ENCODE measurements at places on chromosomes 13 and 19.

DNA sequence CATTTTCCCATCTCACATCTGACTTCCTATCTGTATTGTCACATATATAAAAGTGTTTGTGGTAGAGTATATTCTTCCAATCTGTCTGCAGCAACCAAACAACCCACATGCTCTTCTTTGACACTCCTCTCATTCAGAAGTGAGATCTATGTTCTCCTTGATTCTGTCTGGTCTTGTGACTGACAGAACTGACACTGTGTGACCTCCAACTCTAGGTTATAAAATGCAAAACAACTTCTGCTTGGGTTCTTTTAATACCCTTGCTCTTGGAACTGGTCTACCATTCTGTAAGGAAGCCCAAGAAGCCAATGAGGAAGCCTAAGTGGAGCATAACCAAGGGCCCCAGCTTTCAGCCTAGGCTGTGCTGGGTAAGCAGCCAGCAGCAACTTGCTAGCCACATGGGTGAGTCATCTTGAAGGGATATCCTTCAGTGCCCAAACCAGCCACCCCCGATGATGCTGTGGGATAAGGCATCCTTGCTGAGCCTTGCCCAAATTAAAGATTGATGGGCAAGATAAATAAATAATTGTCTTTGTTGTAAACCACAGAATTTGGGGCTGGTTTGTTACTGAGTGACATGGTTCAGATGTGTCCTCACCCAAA is 18.4 kb upstream of the ITM2B start:
- DNase-seq, result peak; percentile 22

DNA sequence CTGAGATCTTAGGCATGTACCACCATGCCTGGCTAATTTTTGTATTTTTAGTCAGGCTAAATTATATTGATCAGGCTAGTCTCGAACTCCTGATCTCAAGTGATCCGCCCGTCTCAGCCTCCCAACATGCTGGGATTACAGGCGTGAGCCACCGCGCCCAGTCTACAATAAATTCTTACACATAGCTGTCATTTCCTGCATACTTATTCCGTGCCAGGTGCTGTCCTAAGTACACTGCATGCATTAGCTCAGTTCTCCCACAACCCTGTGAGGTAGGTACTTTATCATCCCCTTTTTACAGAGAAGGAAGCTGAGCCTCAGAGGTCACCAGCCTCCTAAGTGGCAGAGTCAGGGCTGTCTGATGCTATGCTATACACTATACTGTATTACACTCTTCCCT is 7.2 kb upstream of the RHPN2 start:
- no peak for DNase-seq

DNA sequence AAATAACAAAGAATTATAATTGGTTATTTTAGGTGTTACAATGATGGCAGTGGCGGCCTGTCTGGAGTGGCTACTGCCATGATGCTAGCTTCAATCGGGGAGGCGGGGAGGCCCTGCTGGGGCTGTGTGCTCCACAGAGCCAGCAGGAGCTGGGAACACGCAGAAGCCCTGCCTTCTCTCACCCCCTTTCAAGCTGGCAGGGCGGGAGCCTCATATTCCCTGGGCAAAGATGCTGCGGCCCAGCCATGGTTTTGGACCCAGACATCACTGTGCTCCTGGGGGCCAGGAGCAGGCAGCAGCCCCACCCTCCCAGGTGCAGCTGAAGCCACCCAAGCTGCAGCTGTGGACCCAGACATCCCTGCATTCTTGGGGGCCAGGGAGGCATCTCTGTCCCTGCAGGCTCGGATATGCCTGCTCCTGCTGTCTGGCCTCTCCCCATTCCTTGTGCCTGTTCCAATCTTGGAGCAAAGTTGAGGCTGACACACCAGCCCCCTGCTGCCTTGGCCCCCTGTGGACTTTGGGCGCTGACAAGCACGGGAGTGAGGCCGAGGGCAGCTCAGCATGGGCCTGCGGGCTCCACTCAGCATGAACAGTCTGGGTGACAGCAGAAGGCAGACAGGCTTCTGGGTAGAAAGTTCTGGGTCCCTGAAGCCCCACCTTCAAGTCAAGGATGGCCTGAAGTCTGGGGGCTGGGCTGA is 263.1 kb upstream of the HTR2A start:
- no peak for DNase-seq

DNA sequence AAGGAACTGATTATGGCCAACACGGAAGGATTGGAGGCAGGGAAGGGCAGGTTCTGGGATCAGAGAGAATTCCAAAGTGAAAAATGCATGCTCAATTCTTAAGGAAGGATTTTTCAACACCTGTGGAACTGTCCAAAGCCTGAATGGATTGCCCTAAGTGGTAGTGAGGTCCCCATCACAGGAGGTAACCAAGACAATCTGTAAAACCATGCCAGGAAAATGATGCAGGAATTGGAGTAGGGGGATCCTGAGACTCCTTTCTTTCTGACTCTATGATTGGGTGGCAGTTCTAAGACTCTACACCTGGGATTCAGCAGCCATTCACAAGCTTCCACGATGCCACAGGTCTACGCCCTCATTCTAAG is 56.5 kb upstream of the ZNRF4 start:
- no peak for DNase-seq

DNA sequence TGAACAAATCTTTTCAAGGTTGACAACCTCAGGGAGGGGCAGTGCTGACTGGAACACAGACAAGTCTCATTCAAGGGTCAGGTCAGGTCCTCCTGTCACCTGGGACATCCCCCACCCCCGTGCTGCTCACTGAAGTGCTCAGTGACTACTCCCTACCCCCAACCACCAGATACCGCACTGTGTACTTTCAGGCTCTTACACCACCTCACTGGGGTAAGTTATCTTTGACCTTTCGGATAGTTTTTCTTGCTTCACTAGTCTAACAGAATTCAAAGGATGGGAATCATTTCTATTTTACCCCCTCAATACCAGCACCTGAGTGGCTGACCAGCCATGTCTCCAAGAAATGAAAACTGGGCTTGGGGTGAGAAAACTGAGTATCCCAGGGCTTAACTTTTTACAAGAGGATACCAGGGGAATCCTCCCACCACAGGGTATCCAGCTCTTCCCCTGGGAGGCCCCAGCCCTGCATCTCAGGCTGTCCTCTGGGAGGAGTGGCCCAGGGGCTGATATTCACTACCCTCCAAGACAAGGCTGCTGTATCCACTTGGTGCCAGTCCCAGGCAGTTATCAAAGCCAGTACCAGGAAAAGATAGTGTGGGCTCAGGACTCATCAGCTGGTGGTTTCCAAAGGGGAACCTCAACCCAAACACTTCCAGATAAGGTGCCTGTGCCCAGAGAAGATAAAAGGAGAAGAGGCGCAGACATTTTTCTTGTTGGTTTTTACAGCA is 2.1 kb downstream of the ZNF563 start:
- peak; percentile 82 for DNase-seq

- DNase-seq, result no peak
These were observed 79.9 kb downstream of the RNASEH2B start for GRCh38 chr13:50989476-50989875.

GRCh38 chr13:99948907-99949678 is 22.5 kb downstream of the ZIC5 start:
- DNase-seq, result no peak

GRCh38 chr13:59112221-59112718 is 1051.5 kb downstream of the DIAPH3 start:
- DNase-seq, result no peak

DNA sequence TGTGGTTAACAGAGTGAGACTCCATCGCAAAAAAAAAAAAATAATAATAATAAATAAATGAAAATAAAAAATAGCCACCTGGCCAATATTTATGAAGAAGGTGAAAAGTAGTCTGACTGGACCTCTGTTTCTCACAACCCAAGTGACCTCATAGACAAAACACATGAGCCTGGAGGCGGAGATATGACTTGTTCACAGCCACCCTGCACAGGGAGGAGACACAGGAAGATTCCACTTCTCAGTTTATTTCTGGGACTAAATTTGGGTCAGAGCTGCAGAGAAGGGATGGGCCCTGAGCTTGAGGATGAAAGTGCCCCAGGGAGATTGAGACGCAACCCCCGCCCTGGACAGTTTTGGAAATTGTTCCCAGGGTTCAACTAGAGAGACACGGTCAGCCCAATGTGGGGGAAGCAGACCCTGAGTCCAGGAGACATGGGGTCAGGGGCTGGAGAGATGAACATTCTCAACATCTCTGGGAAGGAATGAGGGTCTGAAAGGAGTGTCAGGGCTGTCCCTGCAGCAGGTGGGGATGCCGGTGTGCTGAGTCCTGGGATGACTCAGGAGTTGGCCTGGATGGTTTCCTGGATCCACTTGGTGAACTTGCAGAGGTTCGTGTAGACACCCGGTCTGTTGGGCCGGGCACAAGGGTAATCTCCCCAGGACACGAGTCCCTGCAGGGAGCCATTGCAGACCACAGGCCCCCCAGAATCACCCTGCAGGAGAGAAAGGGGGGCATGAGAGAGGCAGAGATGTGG is 9.6 kb downstream of the KLK5 start:
- no peak for DNase-seq

DNA sequence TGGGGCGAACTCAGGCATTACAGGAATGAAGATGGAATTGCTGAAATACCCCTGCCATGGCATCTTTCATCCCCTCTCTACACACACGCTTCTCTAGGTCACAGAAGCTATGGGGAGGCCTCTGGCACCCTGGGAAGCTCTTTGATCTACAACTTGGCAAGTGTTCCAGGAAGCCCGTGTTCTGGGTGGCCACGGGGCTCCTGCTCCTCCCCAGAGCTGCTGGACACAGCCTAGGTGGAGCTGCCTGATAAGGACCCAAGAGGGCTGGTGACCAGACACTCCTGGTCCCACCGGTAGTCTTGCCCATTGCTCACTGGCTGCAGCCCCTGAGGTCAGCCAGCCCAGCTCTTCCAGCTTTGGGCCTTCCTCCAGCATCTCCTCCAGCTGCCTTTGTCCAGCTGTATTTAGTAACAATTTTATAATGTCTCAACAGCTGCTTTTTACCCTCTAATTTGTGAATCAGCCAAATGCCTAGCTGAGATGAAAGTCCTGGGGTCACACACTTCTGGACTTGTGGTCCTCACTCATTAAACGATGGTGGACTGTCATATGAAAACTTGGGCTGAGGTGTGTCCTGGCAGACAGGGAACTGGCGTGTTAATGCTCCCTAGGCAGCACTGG is 72.8 kb upstream of the SPATA13 start:
- no peak for DNase-seq

DNA sequence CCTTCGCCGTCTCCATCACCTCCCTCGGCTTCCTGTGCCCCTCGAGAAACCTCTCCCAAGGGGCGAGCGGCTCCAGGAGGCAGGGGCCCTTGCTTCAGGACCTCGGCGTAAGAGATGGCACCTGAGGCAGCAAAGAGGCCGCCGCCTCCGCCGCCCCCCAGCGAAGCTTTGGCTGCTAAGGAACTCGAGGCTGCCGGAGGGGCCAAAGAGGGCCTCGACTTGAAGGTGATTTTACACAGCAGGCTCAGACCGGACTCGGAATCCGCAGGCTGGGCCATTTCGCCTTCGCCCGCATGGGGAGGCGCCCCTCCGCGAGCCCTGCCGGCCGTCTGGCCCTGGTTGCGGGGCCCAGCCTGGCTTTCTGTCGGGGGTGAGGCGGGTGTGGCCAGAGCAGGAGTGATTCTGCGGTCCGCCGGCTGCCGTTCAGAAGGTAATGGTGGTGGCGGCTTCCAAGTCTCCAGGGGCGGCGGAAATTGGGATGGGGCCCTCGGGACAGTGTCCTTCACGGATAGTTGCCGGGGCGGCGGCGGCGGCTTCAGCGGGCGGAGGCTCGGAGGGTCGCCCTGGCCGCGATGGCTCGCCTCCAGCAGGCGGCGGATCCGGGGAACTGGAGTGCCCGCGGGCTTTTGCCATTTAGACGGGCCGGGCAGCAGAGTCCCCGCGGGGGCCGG is 1.4 kb downstream of the GGN start:
- DNase-seq, result no peak

- no peak for DNase-seq
These were observed 5.8 kb upstream of the EPHX3 start for GRCh38 chr19:15237759-15238638.

- DNase-seq, result no peak
These were observed 108.3 kb upstream of the FRY start for GRCh38 chr13:31923134-31923763.

DNA sequence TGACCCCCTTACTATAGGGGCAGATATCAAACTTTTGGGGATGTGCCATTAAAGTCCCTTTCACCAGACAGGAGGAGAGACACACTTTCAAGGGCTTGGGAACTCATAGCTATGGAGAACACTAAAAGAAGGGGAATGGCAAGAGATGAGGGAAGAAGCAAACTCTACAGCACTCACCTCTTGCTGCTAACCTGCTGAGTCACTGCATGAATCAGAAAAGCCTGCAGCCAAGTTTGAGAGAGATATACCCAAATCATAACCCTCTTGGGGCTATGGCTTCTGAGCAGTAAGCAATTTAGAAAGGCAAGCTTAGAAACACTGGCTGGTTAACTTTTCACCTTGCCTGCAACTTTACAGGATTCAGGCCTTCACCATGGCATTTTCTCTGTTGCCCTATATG is 1028.0 kb downstream of the UQCRFS1 start:
- no peak for DNase-seq

DNA sequence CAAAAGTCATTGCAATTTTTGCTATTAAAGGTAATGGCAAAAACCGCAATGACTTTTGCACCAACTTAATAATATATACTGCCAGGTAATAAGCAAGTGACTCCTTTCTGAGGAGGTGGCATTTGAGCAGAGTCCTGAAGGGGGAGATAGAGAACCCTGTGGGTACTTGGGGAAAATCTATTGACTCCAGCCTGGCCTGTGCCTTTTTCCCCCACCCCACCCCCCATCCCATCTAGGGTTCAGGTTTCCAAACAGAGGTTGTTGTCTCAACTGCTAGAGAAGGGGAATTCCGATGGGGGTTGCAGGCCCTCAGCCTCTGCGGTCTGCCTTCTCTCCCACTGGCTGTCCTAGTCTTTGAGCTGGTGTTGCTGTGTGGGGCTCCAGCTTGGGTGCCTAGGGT is 11.5 kb downstream of the S1PR2 start:
- peak; percentile 33 for DNase-seq

DNA sequence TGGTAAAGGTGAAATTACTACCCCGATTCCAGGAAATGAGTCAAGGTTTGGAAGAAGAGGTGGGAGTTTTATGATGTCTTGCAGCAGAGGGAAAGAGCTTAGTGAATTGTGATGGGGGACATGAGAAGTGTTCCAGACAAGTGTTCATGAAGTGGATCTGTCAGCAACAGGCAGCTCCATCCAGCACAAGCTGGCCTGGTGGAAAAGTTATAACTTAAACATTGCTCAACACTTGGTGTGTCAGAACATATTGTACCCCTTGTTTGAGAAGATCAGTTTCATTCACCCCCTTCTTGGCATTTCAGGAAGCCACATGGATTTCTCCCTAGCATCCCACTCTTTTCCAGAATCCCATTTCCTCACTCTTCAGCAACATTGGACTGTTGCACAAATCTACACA is 222.0 kb downstream of the B3GLCT start:
- DNase-seq, result no peak

- peak; percentile 70 for DNase-seq
These were observed 7.1 kb upstream of the DPP9 start for GRCh38 chr19:4730740-4731171.

DNA sequence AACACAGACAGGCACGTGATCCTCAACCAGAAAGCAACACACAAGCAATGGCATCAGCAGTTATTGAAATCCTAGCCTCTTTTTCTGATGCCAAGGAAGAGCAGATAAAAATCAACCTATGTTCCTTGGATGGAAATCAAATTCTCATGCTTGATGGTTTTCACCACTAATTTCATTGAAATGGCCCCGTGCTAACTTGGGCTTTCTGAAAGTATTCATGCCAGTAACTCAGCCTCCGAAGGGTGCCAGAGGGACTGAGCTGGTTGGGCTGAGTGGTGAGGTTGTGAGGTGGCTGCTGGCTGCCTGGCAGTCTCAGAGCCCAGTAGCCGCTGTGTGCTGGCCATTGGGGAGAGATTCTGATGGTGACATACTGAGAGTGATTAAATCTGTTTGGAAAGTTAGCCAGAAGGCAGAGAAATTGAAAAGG is 309.3 kb downstream of the DCT start:
- DNase-seq, result no peak

GRCh38 chr19:56321254-56321988 is 6.8 kb upstream of the ZSCAN5A start:
- DNase-seq, result no peak
